AML-193 (cell line): ENCODE measurements at places on chromosomes 11 and 22.

- DNase-seq: no peak
These were observed at the start of gene OR5D13 for GRCh38 chr11:55773138-55773537. TSS of gene OR5D13 (plus strand) at chr11:55773438. CDS start at chr11:55773438, 0 bp downstream.

- no peak for DNase-seq
These were observed 706.8 kb upstream of the ANO3 start for GRCh38 chr11:25625094-25625493.

- no peak for DNase-seq
These were observed 323.4 kb downstream of the SHANK2 start for GRCh38 chr11:70928854-70929598.

DNA sequence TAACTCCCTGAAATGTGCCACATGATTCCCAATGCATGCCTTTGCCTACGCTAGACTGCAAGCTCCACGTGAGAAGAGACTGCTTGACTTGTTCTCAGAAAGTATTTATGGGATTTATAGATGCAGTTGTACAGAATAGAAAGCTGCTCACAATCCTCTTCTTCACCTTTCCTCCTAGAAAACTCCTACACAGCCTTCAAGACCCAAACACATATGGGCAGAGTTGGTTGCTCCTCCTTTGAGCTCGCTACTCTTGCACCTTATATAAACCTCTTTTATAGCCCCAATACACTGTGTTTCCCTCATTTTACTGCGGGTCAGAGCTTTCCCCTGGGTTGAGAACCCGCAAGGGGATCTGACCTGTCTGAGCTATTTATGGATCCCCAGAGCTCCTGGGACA, 16.4 kb downstream of the C1QTNF6 start:
- DNase-seq: no peak

- no peak for DNase-seq
These were observed 17.4 kb downstream of the ARHGAP1 start for GRCh38 chr11:46682773-46683752.

DNA sequence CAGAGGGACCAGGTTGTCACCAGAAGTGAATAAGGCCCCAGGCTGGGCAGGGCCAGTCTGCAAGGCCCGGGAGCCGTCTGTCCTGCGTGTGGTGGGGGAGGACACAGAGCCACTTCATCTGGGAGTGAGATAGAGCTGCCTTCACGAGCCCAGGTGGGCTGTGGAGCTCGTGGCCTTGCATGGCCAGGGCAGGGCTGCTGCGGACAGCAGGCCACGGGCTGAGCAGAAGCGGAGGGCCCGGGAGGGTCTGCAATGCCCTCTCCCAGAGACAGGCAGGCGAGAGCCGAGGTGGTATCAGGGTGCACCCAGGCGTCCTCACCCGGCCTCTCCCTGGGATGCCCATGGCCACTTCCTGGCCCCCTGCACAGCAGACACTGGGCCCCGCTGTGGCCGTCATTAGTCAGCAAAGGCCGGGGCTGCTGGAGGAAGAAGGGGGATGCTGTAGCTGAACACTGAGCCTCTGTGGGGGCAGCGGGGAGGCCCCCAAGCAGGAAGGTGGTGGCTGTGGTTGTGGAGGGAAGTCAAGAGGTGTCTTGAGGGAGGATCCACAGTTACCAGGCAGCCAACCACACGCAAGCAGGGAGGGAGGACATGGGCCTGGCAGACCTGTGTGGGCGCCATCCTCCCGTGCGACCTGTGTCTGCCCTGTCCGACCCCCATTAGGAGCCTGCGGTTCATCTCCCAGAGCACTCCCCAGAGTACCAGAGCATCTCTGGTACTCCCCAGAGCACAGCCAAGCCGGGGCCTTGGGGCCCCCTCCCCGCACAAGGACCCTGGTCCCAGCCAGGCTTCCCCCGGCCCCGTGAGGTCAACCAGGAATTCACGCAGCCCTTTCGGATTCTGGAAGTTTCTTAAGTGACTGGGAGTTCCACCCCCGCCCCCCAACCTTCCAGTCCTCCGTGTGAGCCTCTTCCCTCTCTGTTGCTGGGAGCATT, 1109.5 kb downstream of the BRD1 start:
- DNase-seq: no peak
